ENCODE measurements at places on chromosomes 2 and 18. TPM values are rescaled to one million over a fixed set of nuclear protein-coding genes. Genes with fewer than 3 reads are reported as not detected.
A peak's percentile ranks its signal among the peaks of the same experiment; 100 is the strongest.

GRCh38 chr2:81087646-81088045 is 783.1 kb upstream of the LRRTM1 start:
- DNase-seq, result no peak

DNA sequence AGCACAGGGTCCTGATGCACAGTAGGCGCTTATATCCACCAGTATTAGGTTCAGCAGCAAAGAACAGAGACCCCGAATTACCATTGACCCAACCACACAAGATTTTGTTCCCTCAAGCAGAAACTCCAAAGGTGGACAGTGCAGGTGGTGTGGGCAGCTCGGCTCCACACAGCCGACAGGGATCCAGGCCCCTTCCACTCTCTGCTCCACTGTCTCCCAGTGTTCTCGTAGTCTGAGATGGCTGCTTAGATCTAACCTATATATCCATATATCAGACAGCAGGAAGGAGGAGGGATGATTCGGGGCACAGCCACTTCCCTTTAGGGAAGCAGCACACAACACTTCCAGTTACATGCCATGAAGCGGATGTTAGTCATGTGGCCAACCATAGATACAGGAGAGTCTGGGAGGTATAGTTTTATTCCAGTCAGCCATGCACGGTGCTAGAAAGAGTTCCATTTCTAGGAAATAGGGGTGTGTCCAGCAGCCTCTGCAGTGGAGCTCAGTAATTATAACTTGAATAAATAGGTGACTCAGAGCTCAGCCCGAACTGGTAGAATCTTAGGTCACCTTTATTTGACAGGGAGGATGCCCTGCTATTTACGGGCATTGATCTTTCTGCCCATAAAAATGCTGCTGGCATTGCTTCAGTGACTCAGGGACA is 158.9 kb downstream of the TWIST2 start:
- no peak for DNase-seq

DNA sequence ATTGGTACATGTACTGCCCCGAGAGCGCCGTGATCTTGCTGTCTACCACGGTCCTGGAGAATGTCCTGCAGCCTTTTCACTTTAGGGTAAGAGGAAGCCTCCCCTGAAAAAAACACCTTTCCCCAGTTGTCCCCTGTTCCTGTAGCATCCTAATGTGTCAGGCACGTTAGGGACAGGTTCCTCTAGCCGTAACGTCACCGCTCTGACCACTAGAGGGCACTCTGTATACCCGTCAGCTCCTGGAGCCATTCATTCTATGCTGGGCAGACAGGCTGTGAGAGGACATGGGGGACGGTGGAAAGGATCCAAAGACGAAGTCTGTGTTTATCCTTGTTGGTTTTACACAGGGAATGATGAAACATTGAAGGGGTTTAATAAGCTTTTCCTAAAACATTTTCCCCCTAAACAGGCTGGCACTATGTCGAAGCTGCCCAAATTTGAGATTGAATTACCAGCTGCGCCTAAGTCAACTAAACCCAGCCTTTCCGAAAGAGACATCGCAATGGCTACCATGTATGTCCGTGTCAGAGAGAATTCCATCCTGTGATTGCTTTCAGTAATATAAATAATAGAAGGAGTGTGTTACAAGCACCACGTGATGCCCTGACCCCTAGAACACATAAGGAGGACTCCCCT is 12.7 kb downstream of the RMC1 start:
- peak; percentile 61 for DNase-seq

GRCh38 chr2:36770542-36771287 is 74.2 kb downstream of the VIT start:
- peak; percentile 9 for DNase-seq

DNA sequence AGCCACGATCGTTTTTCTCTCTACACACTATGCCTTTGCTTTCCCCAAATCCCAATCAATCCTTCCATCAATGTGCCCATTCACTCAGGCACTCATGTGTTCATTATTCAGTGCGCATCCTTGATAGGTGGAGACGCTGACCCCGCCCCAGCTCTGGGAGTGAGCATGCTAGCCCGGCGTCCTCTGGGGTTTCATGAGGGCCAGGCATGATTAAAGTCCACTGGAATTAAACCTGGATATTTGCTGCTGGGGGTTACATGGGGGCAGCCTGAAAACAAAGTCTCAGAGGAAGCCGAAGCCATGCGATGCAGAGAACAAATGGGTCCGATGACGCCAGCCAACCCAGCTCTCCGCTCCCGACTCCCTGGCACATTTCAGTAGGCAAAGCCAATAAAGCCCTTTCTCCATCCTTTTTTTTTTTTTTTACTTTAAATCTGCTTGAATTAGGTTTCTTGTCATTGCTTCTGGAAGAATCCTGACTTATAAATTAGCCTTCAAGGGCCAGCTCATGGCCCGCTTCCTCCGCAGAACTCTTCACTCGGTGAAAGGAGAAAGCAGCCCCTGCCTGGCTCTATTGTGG is 316.4 kb upstream of the ID2 start:
- DNase-seq, result no peak

- DNase-seq, result no peak
These were observed 1.7 kb downstream of the ECEL1 start for GRCh38 chr2:232485757-232486557.

DNA sequence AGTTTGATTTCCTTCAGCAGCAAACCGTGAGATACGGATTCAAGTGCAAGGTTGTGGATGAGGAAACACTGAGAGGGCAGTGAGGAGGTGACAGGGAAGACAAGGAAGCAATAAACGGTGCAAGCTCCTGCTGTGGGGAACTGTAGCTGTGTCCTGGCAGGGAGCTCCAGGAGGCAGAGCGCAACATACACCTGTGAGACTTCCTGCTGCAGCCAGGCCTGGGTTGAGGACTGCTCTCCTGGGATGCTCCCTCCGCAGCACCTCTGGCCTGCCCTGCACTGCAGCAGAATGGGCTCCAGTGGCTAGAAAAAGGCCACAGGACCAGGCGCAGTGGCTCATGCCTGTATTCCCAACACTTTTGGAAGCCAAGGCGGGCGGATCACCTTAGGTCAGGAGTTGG is 85.5 kb downstream of the MRO start:
- DNase-seq, result no peak

DNA sequence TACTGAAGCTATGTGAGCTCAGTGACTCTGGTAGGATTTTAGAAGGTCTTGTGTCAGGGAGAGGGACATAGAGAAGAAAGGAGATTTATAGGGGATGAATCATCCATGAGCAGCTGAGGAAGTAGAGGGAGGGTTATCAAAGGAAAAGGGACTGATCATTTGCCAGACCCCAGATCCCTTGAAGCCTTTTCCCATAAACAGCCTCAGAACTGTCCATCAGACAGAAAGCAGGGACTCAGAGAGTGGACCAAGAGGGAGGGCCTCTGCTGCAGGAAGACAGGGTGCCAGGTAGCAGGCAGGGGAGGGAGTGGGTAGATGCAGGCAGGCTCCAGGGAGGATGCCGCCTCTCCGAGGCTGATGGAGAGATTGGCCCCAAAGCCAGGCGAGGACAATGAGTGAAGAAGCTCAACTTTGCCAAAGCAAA is 133.9 kb downstream of the TNS1 start:
- DNase-seq, result no peak

DNA sequence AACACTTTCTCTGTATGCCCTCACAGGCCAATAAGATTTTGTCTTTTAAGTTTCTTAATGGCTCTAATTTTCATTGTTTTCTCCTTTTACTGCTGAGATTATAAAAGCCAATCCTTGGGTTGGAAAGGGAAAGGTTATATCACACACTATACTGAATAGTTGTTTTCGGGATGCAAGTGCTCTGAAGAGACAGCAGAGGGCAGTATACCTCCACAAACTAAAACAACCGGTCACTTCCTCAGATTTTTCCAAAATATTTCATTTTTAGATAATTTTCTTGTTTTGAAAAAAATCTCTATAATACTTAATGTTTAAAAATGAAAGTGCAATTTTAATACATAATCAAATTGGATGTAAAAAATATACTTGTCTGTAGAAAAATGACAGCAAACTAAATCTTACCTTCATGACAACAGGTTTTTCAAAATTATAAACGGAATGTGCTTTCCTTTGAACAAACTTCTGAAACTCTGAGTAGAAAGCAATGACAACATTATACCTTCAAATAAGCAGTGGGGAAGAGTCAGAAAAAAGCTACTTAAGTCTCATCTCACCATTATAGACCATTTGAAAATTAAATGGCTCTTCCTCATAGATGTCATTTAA is 82.7 kb downstream of the ORC4 start:
- no peak for DNase-seq

DNA sequence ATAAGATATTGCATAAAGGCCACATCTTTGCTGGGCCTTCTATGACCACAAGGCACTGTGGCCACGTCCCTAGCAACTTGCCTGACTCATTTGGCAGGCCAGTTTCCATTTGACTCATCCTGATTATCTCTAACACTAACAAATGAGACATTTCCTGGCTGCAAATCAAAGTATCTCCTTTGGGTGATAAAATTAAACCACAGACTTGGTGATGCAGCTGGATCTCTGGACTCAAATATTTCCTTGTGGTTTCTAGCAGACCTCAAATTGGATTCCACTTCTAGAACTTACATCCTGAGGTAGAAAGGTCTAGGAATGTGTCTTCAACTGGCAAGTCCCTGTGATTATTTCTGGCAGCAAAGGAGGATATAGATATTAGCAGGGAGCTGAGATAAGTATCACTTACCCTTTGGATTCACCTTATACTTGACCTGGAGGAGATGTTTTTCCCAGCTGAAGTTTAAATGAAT is 167.9 kb upstream of the NXPH2 start:
- no peak for DNase-seq

DNA sequence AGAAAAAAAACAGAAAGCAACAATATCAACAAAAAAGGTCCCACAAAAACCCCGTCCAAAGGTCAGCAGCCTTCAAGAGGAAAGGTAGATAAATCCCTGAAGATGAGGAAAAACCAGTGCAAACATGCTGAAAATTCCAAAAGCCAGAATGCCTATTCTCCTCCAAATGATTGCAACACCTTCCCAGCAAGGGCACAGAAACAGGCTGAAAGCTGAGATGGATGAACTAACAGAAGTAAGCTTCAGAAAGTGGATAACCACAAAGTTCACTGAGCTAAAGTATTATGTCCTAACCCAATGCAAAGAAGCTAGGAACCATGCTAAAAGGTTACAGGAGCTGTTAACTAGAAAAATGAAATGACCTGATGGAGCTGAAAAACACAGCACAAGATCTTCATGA is 226.4 kb upstream of the DSEL start:
- DNase-seq, result no peak

DNA sequence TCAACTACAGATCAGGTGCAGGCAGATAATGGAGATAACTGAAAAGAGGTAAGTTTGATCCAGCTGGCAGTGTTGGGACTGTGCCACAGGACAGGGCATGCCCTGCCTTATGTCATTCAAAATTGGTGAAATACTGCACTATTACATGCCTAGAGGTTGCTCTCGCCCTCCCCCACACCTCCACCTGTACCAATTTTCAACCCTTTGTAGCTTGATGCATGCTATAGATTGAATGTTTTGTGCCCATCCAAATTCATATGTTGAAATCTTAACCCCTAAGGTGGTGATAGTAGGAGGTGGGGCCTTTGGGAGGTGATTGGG is 72.1 kb upstream of the LYPD6B start:
- DNase-seq, result no peak

DNA sequence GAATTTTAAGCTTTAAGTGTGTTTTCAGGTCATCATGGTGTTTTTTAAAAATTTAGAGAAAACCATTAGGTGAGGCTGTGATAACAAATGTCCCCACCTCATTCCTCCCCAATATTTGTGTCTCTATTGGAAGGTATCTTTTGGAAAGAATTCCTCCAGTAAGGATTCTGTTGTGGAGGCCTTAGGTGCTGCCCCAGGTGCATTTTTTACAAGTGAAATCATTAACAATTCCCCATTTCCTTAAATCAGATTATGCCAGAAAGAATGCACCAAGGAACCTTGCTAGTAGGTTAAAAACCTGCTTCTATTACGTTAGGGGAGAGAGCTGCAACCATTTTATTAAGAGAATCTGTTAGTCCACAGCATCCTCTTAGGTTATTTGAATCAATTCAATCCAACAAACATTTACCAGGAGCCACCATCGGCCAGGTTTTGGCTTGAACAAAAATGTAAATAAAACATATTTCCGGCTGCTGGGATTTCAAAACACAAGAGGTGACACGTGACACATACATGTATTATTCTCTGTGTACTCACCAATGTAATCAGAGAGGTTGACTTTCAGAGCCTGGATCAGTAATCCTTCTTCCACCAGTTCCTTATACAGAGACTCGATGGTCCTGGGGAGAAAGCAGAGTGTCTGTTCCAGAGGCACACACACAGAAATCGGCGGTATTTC is 112.5 kb upstream of the ASB18 start:
- no peak for DNase-seq

- DNase-seq, result no peak
These were observed 58.9 kb downstream of the TRPM8 start for GRCh38 chr2:233976087-233976486.

- DNase-seq, result no peak
These were observed 130.4 kb upstream of the CYP26B1 start for GRCh38 chr2:72278046-72278445.

DNA sequence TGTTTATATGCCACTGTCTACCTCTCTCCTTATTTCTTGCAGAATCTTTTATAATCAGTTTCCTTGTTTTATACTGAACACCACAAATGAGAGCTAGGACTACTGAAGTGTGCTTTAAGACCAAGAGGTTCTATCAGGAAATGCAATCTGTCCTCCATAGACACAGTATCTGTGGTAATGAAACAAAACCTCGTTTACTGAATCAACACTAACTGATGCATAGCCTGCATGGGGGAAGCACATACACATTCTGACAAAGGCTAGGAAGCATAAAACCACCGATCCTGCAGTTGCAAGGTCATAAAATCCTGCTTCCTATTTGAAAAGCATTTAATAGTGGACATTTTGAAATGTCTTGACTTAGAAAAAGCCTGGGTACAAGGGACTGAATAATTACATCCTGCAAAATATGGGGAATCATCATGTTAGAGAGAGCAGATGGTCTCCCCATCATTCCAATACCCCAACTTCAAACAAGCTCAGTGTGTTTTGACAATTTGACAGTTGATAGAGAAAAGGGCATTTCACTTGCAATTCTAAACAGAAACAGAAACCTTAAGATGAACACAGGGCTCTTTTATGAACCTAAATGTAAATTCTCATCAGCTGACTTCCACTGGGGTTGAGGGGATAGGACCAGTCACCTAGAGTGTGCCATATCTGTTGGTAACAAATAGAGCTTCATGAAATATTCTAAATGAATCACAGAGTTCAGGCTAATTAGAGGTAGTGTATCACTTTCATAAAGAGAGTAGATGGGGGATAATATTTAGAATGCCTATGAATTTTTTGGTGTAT is 1845.6 kb upstream of the PIK3C3 start:
- no peak for DNase-seq

- no peak for DNase-seq
These were observed 58.6 kb downstream of the GRB14 start for GRCh38 chr2:164562666-164563065.

- DNase-seq, result no peak
These were observed 79.8 kb downstream of the VSNL1 start for GRCh38 chr2:17620280-17620679.

COQ10B gene
- 26.9 TPM for total RNA-seq

SERPINB2 gene
- not detected for total RNA-seq

FAM237A gene
- total RNA-seq, result not detected

SNED1 gene
- 2.5 TPM for total RNA-seq

UBE2E3 gene
- 49.8 TPM for total RNA-seq

TUBB8B gene
- not detected for total RNA-seq

DYNAP gene
- total RNA-seq, result not detected

Data from activated T-helper 1 cell treated with anti-CD3 and anti-CD28 coated beads, Interleukin-12 subunit alpha, Interleukin-12 subunit beta, Interleukin-2, Interleukin-4 antibody, amounts not matched to agents 30 ng/mL and 10 ng/mL and 1 ng/mL, durations not matched to agents 14 hours and 24 hours and 36 hours (primary cell).